ENCODE measurements at places on chromosomes 2 and 18.

DNA sequence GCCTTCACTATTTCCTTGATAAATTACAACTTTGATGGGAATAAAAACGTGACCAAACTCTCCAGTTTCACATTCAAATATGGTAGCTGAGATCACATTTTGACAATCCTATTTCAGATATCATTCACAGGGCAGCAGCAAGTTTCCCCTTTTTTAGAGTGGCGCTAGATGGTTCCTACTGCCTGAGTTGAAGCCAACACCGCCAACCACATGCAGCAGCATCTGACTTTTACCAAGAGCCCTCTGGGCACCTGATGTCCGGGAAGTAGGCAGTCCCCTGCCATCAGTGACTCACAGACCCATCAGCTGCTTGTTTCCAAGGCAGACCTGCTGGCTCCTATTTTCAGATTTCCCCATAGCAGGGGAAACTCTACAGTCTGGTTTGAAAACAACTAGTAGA is 4.0 kb upstream of the MREG start:
- DNase-seq, result peak; percentile 44

- DNase-seq, result no peak
These were observed 17.7 kb upstream of the ACTR3 start for GRCh38 chr2:113872201-113872600.

DNA sequence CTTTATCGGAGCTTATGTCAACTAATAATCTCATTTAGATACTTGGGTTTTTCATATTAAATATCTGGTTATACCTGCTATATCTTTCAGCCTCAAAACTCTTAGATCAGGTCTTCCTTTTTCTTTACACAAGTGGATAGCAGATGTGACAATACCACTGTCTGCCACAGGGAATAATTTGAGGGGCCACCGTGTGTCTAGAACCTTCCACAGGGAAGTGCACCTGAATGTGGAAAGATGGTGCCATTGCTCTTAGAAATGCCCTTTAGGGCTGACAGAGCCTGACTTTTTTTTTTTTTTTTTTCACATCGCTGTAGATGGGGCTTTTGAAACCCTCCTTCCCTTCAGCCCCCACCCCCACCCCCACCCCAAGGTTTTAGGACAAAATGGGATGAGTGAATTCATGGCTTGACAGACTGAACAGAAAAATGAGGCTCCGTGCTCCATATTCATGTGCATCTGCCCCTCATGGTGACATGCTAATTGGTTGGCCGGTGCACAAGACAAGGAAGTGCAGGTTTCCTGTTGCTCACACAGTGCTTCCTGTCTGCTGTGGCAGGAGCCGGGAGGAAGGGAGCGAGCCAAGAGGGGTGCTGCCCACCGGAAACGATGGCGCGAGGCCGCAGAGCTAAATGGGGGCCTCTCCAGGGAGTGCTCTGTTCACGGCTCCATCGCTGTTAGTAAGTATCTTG is 246.0 kb downstream of the LDLRAD4 start:
- peak; percentile 50 for DNase-seq

DNA sequence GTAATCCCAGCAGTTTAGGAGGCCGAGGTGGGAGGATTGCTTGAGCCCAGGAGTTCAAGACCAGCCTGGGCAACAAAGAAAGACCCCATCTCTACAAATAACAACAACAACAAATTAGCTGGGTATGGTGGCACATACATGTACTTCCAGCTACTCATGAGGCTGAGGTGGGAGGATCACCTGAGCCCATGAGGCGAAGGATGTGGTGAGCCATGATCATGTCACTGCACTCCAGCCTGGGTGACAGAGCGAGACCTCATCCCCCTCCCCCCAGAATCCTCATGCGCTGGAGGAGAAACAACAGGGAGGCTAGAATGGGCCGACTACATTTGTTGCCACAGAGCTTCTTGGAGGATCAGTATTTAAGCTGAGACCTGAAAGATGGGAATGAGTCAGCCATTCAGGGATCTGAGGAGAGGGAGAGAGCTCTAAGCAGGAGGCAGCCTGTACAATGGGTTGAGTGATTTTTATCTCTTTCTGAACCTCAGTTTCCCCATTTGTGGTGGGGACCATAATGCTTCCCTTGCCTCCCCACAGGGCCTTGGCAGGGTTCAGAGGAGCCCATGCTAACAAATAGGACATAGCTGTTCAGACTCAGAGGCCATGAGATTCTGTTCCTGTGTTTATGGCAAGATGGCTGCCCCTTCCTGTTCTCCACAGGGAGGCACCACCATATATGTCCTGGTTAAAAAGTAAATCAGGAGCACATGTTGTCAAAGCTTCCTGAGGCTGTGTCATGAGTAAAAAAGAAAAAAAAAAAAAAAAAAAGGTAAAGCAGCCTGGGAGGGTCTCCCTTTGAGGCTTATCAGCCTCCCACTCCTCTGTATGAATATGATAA is 131.4 kb upstream of the HAAO start:
- DNase-seq, result no peak

DNA sequence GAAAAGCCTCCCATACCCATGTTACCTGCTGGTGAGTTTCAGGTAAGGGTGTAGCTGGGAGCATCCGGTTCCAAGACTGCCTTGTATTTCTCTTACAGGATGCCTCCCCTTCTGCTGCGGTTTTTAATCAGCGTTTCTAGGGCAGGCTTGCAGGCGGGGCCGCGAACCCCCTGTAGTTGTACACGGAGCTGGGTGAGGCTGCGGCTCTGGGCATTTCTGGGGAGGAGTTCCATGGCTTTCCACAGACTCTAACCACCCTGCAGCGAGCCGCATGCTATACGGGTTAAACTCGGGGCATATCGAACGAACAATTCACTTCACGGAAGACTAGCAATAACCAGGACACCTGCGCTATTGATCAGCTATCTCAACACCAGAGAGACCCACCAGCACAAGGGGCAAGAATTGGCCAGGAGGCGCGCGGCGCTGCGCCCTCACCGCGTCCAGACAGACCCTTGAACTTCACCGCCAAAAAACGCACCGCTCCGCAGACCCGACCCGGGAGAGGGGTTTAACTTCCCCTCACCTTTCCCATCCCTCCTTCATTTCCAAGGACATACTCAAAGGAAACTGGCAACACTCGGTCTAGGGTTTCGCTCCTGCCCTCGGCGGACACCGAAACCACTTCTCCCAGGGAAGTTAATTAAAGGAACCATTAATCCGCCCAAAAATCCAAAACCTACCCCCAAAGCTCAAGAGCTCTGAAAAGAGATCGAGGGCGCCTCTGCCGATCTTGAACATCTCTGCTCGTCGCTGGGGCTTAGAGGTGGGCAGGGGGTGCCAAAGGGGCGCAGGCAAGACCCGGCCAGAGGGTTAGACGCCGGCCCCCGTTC is 909 bp downstream of the TGFA start:
- no peak for DNase-seq

GRCh38 chr2:43006834-43007543 is 214.6 kb upstream of the HAAO start:
- no peak for DNase-seq

GRCh38 chr2:196101325-196101991 is 32.8 kb upstream of the DNAH7 start:
- peak; percentile 51 for DNase-seq

- DNase-seq, result no peak
These were observed 1.5 kb downstream of the DDX18 start for GRCh38 chr2:117815946-117816345.

DNA sequence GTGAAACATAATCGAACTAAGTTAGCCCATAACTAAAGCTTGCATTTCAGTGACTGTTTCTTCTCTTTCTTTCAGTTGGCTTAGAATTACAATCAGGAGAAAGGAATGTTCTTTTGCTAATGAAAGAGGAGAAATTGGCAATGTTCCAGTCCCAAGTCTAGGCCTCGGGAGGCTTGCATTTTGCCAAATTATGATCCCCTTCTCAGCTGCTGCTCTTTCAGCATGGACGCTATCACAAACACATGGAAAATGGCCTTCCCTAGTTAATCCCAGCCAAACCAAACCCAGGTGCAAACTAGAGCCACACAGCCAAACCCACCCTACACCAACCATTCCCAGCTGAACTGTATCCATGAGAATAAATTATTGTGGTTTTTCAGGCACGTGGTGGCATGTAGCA is 605.2 kb upstream of the LRRTM4 start:
- DNase-seq, result no peak

DNA sequence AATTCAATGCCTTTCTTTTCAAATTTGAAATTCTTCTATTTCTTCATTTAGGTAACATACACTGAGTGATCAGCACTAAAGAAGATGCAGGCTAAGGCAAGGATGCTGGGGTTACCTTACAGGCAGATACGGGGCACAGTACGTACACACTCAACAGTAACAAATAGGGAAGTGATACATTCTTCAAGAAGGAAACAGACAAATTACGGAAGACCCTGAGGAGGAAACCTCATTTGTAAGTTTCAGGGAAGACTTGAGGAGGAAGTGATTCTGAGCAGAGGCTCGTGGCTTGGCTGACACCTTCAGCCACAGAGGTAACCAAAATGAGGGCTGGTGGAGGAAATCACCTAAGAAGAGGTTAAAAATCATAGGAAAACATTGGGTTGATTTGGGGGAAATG is 1108.3 kb upstream of the KLHL29 start:
- no peak for DNase-seq

DNA sequence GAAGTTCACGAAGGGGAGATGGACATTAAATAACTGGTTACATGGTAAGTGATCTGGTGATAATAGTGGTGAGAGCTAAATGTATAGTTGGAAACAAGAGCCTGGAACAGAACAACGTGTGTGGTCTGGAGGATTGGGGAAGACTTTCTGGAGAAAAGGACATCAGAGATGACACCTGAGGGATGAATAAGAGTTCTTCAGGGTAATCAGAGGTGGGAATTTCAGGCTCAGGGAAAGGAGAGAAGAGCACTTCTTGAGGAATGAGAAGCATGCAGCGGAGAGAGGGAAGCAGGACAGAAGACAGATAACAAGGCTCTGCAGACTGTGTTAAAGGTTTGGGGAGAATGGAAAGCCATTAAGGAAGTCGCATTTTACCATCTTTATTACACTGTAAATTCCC is 450.7 kb downstream of the TNS1 start:
- no peak for DNase-seq

DNA sequence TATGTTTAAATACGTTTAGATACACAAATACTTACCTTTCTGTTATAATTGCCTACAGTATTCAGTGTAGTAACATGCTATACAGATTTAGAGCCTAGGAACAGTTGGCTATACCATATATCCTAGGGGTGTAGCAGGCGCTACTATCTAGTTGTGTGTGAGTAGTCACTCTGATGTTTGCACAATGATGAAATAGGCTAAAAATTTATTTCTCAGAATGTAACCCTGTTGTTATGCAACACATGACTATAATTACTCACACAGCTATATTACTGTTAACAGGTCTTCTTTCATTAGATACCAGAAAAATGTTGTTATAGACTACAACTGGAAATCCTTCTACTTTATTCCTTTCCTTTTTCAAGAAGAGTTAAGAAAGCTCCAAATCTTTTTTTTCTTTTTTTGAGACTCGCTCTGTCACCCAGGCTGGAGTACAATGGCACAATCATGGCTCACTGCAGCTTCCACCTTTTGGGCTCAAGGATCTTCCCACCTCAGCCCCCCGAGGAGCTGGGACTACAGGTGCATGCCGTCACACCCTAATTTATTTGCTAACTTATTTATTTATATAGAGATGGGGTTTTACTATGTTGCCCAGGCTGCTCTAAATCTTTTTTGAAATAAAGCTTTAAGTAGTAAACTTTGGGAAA is 48.5 kb downstream of the C2orf74 start:
- DNase-seq, result no peak

- DNase-seq, result no peak
These were observed 614.2 kb downstream of the BCL11A start for GRCh38 chr2:59939236-59939635.

GRCh38 chr2:105912081-105912480 is 167.4 kb downstream of the NCK2 start:
- no peak for DNase-seq

GRCh38 chr2:108944601-108945331 is 44.3 kb downstream of the EDAR start:
- DNase-seq, result no peak

- no peak for DNase-seq
These were observed 6.2 kb downstream of the TMEM87B start for GRCh38 chr2:112061299-112061698.

DNA sequence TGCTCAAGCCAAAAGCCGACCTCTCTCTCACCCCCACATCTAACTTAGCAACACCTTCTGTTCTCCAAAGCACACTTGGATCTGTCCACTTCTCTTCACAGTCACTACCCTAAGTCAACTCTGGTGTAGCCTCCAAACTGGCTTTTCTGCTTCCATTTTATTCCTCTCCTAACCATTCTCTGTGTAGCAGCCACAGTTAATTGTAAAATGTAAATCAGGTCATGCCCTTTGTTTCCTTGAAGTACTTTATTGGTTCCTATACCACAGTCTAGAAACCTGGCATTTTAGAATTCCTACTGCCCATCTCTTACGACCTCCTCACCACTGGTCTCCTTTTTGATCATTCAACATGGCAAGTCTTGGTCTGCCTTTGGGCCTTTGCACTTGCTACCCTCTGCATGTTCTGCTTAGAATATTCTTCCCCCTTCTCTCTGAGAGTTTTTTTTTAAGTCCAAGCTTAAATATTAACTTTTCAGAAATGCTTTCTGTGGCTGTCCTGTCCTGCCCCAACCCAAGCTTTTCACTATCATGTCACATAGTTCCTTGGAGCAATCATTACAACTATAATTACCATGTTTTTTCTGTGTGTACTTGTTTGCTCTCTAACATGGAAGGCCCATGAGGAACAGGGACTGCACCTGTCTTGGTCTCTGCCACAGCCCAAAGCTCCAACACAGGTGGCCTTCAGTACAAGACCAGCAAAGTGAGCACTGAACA is 42.9 kb downstream of the PLA2R1 start:
- no peak for DNase-seq

GRCh38 chr18:76453057-76453561 is 41.9 kb downstream of the ZNF516 start:
- no peak for DNase-seq

DNA sequence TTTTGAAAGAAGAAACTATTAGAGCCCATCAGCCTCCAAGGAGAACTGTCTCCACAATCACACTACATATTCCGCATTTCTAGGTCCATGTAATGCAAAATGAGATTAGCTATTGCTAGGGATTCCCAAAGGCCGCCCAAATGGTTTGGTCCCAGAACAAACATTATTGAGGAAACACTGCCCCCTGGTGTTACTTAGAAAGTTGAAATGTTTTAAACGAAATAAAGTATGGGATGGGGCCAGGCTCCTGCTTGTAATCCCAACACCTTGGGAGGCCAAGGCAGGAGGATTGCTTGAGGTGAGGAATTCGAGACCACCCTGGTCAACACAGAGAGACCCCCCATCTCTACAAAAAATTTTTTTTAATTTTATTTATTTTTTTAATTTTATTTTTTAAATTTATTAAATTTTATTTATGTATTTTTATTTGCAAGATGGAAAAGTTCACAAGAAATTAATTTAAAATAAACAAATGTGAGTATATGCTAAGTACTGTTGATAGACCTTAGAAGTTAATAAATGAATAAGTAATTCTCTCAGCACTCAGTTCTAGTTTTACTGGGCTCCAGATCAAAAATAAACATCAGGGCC is 5.5 kb downstream of the NHEJ1 start:
- no peak for DNase-seq

- DNase-seq, result no peak
These were observed 130.3 kb downstream of the ARHGAP28 start for GRCh38 chr18:6859676-6860422.

All from stimulated activated CD8-positive, alpha-beta memory T cell treated with anti-CD3 and anti-CD28 coated beads, Interleukin-7, amount 100 ng/mL, for 48 hours (primary cell).